ENCODE measurements at places on chromosomes 1 and 21.

- DNase-seq, result no peak
Measured at GRCh38 chr1:40318476-40318875, 1.4 kb upstream of the COL9A2 start.

DNA sequence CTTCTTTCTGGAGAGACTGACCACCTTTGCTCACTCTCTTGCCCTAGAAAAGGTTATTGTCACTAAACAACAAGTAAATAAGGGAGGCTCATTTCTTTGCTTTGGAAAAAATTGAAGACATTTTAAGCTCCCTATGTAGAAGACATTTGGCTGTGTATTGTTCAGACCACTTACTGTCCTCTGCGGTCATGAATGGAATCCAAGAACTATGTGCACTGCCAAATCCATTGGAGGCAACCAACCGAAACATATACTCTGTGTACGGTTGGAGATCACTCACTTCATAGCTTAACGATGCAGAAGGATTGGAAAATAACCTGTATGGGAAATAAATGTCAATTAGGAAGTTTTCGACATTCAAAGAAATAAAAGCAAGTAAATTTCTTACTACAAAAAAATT, 332.8 kb downstream of the KCTD3 start:
- DNase-seq, result no peak

DNA sequence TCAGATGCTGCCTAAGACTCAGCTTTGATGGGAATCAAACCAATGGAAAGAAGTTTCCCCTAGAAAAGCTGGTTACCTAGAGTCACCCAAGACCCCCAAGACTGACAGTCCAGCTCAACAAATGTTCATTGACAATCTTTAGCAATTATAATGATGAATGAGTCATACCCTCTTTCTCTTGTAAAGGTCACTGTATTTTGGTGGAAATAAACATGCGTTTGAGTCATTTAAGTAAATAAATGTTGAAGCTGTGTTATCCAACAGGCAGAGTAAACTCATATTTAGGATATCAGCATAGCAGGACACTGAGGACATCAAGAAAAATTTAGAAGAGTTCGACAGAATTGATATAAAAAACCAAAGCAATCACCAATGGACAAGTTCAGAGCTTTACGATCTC, 295.9 kb downstream of the RGS7 start:
- DNase-seq, result no peak

- DNase-seq, result no peak
Measured at GRCh38 chr21:17981060-17981740, 162.0 kb upstream of the C21orf91 start.

- DNase-seq, result no peak
Measured at GRCh38 chr1:145992502-145992936, 3.9 kb downstream of the TXNIP start.

DNA sequence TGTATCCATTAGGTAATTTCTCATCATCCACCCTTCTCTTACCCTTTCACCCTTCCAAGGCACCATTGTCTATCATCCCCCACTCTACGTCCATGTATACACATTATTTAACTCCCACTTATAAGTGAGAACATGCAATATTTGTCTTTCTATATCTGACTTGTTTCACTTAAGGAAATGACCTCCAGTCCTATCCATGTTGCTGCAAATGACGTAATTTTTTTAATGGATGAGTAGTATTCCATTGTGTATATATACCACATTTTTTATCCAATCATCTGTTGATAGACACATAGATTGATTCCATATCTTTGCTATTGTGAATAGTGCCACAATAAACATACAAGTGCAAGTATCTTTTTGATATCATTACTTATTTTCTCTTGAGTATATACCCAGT, 322.9 kb upstream of the CXADR start:
- DNase-seq, result no peak

DNA sequence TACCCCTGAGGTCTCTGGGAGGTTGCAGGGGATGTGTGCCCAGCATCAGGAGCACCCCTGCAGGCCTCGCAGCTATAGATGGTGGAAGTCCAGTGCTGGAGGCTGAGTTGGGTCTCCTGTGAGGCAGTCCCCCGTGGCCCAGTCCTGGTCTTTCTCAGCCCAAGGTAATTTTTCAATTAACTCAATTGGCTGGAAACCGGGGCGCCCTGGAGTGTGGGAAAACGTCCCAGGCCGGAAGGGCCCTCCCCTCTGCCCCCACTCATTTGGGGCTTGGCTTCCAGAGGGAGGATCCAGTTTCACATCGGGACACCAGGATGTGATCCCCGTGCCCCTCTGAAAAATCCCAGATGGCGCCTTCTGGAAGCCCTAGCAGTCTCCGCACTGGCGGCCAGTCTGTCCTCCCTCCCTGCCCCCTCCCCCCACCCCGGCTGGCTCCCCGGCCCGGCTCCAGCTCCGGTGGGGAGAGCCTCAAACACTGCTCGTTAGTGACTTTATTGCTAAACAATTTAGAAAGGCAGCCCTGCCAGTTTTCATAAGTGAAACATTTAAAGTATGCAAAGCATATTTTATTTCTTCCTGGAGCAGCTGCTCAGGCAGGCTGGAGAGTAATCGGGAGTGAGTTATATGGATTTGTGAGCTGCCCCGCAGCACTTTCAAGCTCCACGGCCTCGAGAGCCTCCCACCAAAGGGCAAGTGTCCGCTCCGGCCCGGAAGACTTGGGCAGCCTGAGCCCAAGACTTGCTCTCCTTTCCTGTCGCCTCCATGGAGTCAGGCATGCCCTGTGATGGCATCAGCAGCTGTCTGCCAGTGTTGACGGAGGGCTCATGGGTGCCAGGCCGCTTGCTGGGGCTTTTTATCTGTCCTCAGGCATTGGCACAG, 208.2 kb upstream of the TMEM51 start:
- DNase-seq, result peak; percentile 69

DNA sequence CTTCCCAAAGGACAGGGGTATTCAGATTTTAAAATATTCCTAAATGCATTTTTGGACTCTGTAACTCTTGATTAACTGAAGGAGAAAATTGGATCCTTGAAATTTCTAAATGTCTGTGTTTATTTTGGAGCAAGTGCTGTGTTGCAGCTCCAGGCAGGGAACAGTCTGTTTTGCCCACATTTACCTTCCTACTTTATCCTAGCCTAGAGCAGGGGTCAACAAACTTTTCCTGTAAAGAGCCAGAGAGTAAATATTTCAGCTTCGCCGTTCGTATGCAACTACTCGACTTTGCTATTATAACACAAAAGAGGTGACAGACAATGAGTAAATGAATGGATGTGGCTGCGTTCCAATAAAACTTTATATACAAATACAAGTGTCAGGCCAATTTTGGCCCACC, 402.2 kb downstream of the GPATCH2 start:
- no peak for DNase-seq
